Ovary (tissue), 10 donors: ENCODE measurements at places on chromosomes 4 and X. TPM values are rescaled to one million over a fixed set of nuclear protein-coding genes. Genes with fewer than 3 reads are reported as not detected.

TCEAL4 gene
- 462 TPM for total RNA-seq

PPARGC1A gene
- 4.9 TPM for total RNA-seq

TBC1D8B gene
- 10.4 TPM for total RNA-seq

PAGE5 gene
- total RNA-seq = not detected

PNMA6E gene
- 2.5 TPM for total RNA-seq

TLR3 gene
- 11.5 TPM for total RNA-seq

AREG gene
- total RNA-seq = 6.3 TPM

KIT gene
- total RNA-seq = 22.0 TPM

SYTL4 gene
- total RNA-seq = 42.0 TPM

PCDH7 gene
- 22.0 TPM for total RNA-seq

PRDM5 gene
- 47.3 TPM for total RNA-seq

GRIA2 gene
- not detected for total RNA-seq

MSMO1 gene
- total RNA-seq = 38.1 TPM

XK gene
- 0.55 TPM for total RNA-seq

TAF1 gene
- 52.0 TPM for total RNA-seq
